Stimulated activated CD4-positive, alpha-beta T cell treated with anti-CD3 and anti-CD28 coated beads, Interleukin-4, amount 100 ng/mL, for 24 hours (primary cell): ENCODE measurements at places on chromosomes 3 and 15.

GRCh38 chr3:170725285-170725731, 139.4 kb upstream of the SLC7A14 start:
- no peak for DNase-seq

DNA sequence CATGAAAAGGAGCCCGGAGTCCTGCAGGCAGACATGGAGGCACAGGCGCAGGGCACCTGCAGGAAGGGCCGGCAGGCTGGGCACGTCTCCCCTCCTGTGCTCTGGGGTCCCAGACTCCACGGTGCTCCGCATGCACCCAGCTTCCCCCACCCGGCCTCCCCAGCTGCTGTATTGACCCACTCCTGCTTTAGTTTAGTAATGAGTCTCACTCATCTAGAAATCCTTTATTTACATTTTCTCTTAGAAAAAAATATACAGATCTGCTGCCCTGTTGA, 8.5 kb downstream of the MESP2 start:
- no peak for DNase-seq

- no peak for DNase-seq
Observed at GRCh38 chr15:77706482-77707244, 74.0 kb upstream of the LINGO1 start.

- peak; percentile 56 for DNase-seq
Observed at GRCh38 chr3:72665701-72666446, 182.4 kb downstream of the SHQ1 start.

GRCh38 chr3:189786479-189787064, 155.4 kb downstream of the TP63 start:
- DNase-seq: no peak

GRCh38 chr3:145704020-145704419, 457.0 kb downstream of the PLOD2 start:
- no peak for DNase-seq

GRCh38 chr3:197606468-197606867, 50.7 kb upstream of the BDH1 start:
- no peak for DNase-seq

DNA sequence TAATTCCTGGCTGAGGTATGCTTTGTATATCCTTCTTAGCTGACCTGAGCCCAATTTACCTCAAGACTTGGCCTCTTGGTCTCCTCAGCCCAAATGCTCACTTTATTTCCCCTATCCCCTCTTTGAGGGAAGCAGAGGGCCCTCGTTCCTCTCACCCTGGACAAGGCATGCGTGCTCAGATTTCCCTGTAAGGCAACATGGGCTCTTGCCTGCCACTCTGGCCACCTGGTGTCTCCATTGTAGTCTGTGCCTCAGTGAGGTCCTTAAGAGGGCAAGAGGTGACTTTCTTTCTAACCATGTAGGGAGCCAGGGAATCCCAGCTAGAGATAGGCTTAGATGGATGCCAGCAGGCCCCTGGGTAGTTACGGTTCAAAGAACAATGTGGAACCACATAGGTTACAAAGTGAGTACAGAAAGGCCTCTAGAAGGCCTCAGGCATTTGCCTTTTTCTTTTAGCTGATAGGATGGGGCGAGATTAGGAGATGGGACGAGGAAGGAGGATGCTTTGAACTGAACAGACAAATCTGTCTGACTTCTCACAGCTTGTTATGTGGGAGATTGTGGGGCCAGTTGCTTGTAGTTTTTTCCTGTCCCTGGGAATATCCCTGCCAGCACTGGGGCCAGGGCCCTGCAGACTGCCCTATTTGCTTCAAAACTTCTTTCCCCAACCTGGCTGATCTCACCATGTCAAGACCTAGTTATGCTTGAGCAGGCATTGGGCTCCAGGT, 1.1 kb upstream of the INTS14 start:
- DNase-seq: no peak

DNA sequence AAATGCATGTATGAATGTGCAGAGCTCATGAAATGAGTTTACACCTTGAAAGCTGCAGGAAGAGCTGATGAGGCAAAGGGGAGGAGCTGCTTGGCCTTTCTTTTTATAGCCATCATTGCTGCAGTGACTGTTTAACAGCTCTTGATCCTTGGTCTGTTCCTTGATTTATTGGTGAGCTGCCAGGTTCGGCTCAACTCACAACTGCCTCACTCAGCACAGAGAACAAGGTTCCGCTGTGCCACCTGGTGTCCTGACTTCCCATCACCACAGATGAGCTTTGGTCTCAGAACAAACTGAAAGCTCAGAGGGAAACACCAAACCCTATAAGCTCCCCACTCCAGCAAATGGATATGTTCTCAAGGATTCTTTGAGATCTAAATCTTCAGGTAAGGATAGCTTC, 626.1 kb downstream of the MAGI1 start:
- no peak for DNase-seq

- DNase-seq: no peak
Observed at GRCh38 chr3:15290736-15291135, 41.6 kb downstream of the SH3BP5 start.

- DNase-seq: no peak
Observed at GRCh38 chr3:9776896-9777693, 7.3 kb upstream of the CAMK1 start.
